ENCODE measurements at places on chromosomes 7 and 10. TPM values are rescaled to one million over a fixed set of nuclear protein-coding genes. Genes with fewer than 3 reads are reported as not detected.

GARS1 gene
- total RNA-seq: 52.7 TPM

FGFR2 gene
- total RNA-seq: not detected

SLC35G1 gene
- 1.3 TPM for total RNA-seq

PAX4 gene
- not detected for total RNA-seq

IKZF1 gene
- total RNA-seq: 1.1 TPM
